ENCODE measurements at places on chromosomes 4 and X.

GRCh38 chrX:71438750-71439149, 72.6 kb downstream of the TAF1 start:
- no peaks in the 10 kb centered on the region for H3K36me3 ChIP-seq
- H3K4me3 ChIP-seq, result no peak overlapping the region
- H3K27ac ChIP-seq, result no peak overlapping the region
- H3K4me1 ChIP-seq, result no peaks in the 10 kb centered on the region

- no peak for DNase-seq
- no peaks in the 10 kb centered on the region for H3K4me1 ChIP-seq
- no peaks in the 10 kb centered on the region for H3K36me3 ChIP-seq
- H3K27me3 ChIP-seq, result no peaks in the 10 kb centered on the region
- no peak overlapping the region for H3K27ac ChIP-seq
- H3K4me3 ChIP-seq, result no peak overlapping the region
Measured at GRCh38 chr4:176769514-176769913, 23.2 kb downstream of the VEGFC start.

DNA sequence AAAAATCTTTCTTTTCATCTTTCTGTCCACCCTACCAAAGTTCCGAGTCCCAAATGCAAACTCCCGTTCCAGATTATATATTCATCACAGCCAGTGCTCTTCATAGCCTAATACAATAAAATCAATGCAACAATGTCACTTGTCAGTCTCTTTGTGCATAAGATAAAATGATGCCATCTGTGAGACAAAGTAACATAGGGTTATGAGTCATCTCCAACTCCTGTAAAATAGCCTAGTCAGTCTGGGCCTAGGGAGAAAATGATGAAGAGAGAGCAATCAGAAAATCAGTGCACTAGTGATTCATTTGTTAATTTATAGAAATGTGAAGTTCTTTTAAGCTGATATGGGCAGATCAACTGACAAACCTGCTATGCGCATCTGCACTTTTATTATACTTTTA, 689.1 kb upstream of the DIAPH2 start:
- no peak overlapping the region for H3K4me3 ChIP-seq
- no peak overlapping the region for H3K27ac ChIP-seq
- no peaks in the 10 kb centered on the region for H3K4me1 ChIP-seq
- no peak for DNase-seq
- peaks cover 3% of the 10 kb centered on the region for H3K27me3 ChIP-seq

DNA sequence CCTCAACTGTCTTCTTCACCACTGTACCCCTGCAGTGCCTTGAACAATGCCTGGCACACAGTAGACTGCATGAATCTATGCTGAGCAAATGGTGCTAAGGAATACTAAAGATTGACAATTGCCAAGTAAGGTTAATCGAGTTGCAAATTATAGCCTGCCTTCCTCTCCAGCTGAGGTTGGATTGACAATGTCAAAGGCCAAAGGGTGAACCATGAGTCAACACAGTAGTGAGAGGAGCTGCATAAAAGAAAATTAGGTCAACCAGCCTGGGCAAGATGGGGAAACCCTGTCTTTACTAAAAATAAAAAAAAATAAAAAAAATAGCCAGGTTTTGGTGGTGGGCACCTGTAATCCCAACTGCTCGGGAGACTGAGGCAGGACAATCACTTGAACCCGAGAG, 97.1 kb upstream of the BMPR1B start:
- H3K4me1 ChIP-seq, result no peaks in the 10 kb centered on the region
- H3K4me3 ChIP-seq, result no peak overlapping the region
- no peaks in the 10 kb centered on the region for H3K27me3 ChIP-seq
- H3K36me3 ChIP-seq, result peaks cover 44% of the 10 kb centered on the region
- DNase-seq, result no peak

- no peak overlapping the region for H3K4me3 ChIP-seq
- no peak overlapping the region for H3K27ac ChIP-seq
- H3K4me1 ChIP-seq, result no peaks in the 10 kb centered on the region
Measured at GRCh38 chrX:57596516-57596915, 4.7 kb downstream of the ZXDB start.

- H3K27me3 ChIP-seq, result no peaks in the 10 kb centered on the region
- H3K4me1 ChIP-seq, result peaks cover 81% of the 10 kb centered on the region
- peak overlapping the region; percentile 69 for H3K27ac ChIP-seq
- no peaks in the 10 kb centered on the region for H3K36me3 ChIP-seq
- DNase-seq, result no peak
- H3K4me3 ChIP-seq, result no peak overlapping the region
Measured at GRCh38 chr4:143358419-143358818, 21.7 kb downstream of the GAB1 start.

All from tibial nerve (tissue), 4 donors.